Fibroblast of the conjunctiva (primary cell): ENCODE measurements at places on chromosomes 4 and X.
A peak's percentile ranks its signal among the peaks of the same experiment; 100 is the strongest.

DNA sequence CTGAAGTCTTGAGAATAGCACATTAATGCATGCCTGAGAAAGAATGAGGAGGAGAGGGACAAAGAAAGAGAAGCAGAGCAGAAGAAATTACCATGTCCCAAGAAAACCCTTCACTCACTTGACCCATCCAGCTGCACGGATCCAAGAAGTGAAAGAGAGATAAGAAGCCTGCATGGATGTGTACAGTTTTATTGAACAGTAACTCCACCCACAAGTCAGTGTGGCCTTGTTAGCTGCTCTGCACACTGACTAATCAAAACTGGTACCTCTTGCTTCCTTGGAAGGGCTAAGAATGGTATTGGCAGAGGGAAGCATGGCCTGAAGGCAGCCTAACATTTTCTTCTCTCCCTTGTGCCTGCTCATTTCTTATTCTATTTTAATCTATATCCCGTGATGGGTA lies 163.9 kb downstream of the SLC7A11 start:
- DNase-seq: no peak

DNA sequence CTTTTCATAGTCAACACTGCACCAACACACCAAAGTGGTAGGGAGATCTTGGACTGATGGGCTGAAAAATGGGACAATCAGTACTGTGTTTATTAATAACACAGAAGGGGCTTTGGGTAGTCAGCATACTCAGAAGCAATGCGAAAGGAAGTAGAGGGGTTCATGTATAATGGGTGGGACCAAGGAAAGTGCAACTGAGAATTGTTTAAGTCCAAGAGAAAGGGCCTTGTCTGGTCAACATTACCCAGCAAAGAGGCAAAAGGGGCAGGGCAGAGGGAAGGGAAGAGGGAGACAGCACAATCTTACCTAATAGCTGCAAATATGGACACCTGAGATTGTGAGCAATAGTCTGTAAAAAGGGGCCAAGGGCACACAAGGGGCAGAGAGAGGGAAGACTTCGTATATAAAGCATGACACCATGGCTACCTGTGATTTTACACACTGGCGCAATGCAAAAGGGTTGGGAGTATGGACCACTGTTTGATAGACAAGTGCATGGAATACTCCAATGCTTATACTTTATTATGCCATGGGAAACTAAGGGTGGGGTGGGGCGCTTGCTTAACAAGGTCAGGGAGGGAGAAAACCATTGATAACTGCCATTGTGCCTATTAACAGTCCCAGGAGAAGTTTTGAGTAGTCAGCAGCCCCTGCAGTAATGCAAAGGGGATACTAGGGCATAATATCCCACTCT lies 279.7 kb downstream of the CHIC1 start:
- no peak for DNase-seq

DNA sequence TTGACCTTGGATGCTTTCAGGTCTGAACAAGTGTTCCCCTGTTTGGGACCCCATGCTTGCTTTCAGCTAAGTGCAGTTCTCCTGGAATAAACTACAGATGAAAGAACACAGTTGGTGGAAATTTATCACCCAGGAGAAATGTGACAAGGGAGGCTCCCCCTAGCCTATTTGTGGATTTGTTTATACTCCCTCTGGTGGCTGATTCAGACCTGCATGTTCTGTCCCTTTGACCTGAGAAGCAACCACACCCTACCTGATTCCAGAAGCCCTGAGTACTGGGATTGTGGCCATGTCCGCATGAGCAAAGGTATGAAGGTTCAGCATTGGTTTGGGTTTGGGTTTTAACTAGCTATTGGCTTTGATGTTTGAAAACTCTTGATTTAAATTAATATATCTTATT lies 440.9 kb downstream of the MID1IP1 start:
- no peak for DNase-seq

- peak; percentile 21 for DNase-seq
These were observed 25.7 kb upstream of the SHISA3 start for GRCh38 chr4:42371305-42372252.

DNA sequence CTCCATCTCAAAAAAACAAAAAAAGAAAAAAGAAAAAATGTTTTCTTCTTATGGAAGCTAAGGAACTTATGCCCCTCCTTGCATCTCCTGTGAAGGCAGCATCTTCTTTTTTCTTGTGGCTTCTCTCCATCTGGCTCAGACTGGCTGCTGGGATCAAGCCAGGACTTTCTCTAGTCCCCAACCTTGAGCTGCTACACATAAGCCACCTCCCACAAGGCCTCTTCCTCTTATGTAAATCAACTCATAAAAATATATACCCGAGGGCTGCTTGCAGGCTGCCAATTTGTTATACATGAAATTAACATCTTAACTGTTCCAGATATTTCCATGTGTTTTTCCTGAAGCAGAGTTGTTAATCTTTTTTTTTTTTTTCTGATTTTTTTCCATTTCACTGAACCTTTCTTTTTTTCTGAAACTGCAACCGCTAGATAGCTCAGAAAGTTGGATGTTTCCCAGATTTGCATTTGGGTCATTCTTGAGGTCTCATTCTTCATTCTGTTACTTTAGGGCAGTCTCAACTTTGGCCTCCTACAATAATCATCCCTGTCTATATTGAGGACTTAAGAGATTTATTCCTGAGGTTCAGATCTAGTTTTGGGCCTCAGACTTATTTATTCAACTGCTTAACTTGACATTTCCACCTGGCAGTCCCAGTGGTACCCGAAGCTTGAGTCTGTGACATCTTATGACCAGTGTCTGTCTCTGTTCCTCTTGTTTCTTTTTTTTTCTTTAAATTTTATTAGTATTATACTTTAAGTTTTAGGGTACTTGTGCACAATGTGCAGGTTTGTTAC lies 10.3 kb downstream of the SNX25 start:
- DNase-seq: peak; percentile 47

GRCh38 chrX:146602246-146602645 lies 207.3 kb upstream of the CXorf51B start:
- no peak for DNase-seq

DNA sequence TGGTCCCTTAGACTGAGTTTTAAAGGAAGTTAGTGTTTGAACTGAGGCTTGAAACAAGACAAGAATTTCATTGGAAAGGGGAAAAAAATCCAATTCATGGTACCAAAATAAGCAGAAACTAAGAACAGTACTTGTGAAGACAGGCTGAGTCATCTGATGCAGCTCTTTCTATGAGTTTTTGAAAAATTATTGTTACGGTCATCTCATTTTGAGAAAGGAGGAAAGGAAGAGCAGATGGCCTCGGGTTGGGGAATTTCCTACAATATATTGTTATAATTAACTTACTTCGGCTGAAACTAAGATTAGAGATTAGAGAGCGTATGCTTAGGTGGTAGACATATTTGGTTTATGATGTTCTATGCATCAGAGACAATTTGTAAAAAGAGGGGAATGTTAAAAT lies 2164.8 kb upstream of the AGA start:
- no peak for DNase-seq

DNA sequence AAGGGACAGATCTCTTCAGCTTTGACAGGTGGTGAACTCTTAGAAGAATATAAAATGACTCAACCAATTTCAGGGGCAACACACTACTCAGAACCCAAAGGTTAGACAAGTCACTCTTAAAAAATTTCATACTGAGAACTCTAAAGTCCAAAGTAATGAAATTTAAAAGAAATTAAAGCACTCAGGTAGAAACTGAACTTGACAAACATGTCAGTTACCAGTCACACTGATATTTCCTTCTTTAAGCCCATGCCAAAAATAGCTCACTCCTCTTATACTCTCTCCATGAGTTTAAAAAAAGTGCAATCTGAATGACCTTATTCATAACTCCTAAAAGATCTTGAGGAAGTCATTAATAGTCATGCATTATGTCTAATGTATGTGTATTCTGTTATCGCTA lies 40.3 kb downstream of the AMMECR1 start:
- DNase-seq: no peak

GRCh38 chr4:59968796-59969195 lies 1231.3 kb upstream of the ADGRL3 start:
- DNase-seq: no peak

- DNase-seq: no peak
These were observed 964 bp upstream of the GPR82 start for GRCh38 chrX:41722816-41723618.

DNA sequence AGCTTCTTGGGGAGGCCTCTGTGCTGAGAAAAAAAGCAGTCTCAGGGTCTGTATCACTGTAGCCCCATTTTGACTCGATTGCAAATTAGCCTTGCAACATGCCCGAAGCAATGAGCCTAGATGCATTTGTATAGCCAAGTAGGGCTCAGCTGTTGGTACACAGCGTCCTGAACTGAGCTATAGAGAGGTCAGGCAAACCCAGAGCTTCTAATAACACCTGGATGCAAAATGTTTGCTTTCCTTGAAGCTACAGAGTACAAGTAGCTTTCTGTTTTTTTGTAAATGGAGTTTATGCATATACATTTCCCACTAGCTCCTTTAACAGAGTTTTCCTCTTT lies 87.8 kb downstream of the PLAC1 start:
- DNase-seq: no peak

DNA sequence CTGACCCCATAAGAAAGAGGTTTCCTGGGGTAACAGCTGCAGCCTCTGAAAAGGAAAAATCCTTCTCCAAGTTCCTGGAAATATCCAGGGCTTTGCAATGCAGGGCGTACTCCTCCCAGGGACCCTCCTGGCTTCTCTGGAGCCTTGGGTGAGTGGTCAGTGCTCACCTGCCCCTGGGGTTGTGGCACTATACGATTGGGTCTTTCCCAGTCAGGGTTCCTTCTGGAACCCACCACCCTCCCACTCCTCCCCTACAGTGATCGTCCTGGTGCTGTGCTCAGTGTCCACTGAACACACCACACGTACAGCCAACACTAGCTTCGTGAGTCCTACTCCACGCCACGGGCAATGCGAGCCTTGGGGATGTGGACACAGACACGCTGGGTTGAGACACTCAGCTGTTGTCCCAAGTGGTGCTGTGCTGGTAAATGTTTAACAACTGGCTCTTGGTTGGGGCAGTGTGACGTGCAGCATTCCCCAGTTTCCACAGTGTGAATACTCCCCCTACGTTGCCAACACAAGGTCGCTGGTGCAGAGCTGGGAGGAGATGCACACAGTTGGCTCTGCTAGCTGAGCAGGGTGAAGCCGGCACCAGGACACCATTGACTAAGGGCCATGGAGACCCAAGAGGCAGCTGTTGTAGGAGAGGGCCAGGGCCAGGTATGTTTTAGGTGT lies 65.4 kb downstream of the HTRA3 start:
- no peak for DNase-seq

GRCh38 chrX:68822641-68823410 lies 6.0 kb upstream of the EFNB1 start:
- DNase-seq: peak; percentile 48

DNA sequence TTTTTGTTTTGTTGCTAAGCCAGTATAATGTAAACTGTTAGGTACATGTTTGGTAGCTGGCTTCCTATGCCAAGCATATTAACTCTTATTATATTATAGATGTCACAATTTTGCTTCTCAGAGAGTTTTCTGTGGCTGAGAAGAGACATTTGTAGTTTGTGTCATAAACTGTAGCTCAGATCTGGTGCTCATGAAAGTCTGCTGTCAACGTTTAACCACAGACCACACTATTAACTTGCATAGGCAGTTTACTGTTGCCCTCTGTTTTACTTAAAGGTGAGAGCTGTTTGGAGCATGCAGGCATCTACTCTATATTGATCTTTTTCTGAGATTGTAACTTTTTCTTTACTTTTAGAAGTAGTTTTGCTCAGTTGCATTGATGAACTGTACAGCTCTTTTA lies 166.8 kb downstream of the TLL1 start:
- DNase-seq: no peak

DNA sequence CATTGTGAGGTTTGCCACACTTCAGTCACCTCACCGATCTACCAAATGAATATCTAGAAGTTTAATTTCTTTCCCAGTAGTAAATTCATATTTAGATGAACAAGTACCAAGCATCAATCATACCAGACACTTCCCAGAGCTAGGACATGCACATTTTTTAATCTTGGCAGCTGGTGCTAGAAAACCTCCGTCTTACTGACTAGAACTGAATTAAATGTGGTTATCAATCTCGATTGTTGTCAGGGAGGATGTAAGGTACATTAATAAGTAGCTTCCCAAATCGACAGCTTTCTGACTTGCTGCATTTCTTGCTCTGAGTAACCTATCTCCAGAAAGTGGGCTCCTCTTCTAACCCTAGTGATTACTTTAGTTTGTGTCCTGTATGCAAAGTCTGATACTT lies 34.4 kb downstream of the VEGFC start:
- no peak for DNase-seq

- no peak for DNase-seq
These were observed 154.1 kb upstream of the PPP3CA start for GRCh38 chr4:101501421-101501820.

GRCh38 chr4:11773798-11774197 lies 345.1 kb upstream of the HS3ST1 start:
- DNase-seq: no peak

DNA sequence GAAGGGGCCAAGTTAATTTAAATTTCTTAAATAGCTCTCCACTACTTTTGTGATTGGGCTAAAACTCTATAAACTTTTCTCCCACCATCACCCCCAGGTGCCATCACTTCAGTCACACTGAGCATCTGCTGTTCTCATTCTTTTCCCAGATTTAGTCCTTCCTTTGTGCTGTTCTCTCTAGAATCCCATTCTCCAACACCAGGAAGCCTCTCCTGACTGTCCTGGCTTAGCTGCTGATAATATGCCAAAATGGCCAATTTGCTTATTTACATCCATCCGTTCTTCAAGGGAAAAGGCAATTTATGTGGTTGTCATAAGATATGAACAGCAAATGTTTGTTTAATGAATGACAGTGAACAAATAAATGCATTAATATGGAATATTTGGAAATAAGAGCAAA lies 44.1 kb downstream of the FGFBP1 start:
- DNase-seq: no peak

- no peak for DNase-seq
These were observed 295.4 kb downstream of the TRIML1 start for GRCh38 chr4:188434643-188435042.

GRCh38 chr4:140242357-140243277 lies 88.6 kb upstream of the MAML3 start:
- DNase-seq: no peak
